ENCODE measurements at places on chromosomes 12 and 14. TPM values are rescaled to one million over a fixed set of nuclear protein-coding genes. Genes with fewer than 3 reads are reported as not detected.

ALX1 gene
- not detected for polyA plus RNA-seq

DDN gene
- polyA plus RNA-seq, result 0.19 TPM

TGM1 gene
- polyA plus RNA-seq, result 1.6 TPM

DAO gene
- polyA plus RNA-seq, result not detected

TCL1B gene
- polyA plus RNA-seq, result not detected

DNA sequence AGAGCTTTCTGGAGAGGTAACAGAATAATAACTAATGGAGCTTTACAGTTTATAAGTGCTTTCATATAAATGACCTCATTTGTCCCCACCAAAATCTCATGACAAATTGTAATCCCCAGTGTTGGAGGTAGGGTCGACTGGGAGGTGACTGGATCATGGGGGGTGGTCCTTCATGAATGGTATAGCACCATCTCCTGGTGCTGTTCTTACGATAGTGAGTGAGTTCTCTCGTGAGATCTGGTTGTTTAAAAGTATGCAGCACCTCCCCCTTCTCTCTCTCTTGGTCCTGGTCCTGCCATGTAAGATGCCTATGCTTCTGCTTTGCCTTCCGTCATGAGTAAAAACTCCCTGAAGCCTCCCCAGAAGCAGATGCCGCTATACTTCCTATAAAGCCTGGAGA lies 423.3 kb upstream of the GARIN6 start:
- no peak for DNase-seq

- no peak for DNase-seq
These were observed 8.2 kb upstream of the MMP19 start for GRCh38 chr12:55850893-55851292.

DNA sequence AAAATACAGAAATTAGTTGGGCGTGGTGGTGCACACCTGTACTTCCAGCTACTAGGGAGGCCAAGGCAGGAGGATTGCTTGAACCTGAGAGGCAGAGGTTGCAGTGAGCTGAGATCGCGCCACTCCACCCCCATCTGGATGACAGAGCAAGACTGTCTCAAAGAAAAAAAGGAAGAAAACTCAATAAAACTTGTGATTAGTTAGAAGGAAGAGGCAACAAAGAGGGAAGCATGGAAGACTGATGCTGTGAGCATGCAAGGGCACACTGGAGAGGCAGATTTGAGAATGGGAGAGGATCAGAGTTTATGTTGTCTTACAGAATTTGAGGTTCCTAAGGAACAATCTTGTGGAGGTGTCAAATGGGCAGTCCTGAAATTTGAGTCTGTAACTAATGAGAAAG lies 2.8 kb upstream of the ZC2HC1C start:
- no peak for DNase-seq

DNA sequence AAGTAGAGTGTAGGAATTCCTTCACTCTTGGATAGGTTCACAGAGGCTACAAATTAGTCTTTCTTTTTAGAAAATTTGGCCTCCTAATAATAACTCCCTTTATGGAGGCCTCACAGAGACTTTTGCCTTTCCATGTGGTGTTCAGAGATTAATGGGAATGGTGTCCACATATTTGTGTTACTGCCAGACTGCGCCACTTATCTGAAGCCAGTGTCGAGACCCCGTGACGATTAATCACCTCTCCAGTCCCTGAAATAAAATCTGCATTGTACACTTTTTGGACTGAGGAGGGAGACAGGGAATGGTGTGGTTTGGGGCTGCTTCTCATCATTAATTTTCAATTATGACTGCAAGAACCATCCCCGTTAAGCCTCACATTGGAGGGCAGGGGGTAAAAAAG lies 980.5 kb downstream of the FLRT2 start:
- DNase-seq, result no peak
